ENCODE measurements at places on chromosomes 16 and 17. TPM values are rescaled to one million over a fixed set of nuclear protein-coding genes. Genes with fewer than 3 reads are reported as not detected.

DNA sequence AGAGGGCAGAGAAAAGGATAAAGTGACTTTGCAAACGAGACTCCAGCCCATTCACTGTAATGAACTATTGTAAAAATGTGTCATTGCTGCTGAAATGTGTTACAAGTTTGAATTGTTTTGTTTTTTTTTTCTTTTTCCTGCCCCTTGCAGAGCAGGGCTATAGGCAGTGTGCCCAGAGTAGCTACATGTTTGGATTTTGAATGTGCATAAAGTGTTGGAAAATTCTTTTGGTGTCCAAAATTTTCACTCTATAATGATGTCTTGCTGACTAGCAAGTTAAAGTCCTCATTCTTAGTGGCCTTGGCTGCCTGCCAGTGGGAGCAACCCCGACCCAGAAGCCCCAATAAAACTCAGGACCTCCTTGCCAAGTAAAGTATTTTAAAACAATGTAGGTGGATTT is 66.5 kb downstream of the IGF2BP1 start:
- DNase-seq = peak; percentile 32

The SBK1 gene
- not detected for total RNA-seq

The ZFP3 gene
- 0.40 TPM for total RNA-seq

- peak; percentile 76 for DNase-seq
Observed at GRCh38 chr17:2883544-2884213, 87.4 kb downstream of the RAP1GAP2 start.

DNA sequence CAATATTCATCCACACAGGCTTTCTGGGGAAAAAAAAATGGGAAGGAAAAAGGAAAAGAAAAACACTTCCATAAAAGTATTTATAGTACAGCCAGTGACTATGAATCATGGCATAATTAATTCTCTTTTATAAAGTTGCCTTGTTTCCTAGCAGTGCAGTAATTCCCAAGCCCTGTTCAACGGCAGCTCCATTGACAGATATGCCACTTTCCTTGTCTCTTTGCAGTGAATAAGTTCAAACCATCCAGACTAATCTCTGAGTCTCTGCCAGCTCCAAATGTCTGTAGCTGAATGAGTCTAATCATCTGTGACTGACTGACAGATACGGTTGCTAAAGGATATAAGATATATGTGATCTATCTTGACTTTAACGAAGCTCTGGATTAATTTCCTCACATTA is 52.9 kb upstream of the KCNJ16 start:
- DNase-seq = no peak

DNA sequence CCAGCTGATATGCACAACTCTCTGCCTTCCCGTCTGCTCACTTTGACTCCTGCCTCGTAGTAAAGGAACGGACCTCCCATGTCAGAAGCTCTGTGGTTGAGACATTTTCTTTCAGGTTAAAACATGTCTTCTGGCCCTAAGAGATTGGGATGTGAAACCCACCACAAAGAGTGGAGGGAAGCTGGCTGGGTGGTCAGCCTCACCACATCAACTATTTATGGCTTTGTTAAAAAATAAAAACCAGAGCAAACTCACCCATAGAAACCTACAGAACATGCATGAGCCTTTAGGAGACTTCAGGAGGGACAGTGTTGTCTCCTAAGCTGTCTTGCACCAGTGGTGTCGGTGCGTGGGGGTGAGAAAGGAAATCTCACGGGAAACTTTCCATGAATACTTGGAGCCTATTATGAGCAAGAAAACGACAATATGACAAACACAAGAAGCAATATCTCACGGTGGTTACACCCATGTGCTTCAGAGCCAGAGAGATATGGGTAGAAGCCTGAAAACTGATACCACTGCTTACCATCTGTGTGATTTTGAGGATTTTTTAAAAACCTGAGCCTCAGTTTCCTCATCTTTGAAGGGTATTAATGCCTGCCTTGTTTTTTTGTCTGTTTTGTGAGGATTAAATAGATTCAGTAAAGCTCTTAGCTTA is 61.7 kb upstream of the XYLT1 start:
- no peak for DNase-seq
